GM13976 (cell line): ENCODE measurements at places on chromosomes 5 and 9.

DNA sequence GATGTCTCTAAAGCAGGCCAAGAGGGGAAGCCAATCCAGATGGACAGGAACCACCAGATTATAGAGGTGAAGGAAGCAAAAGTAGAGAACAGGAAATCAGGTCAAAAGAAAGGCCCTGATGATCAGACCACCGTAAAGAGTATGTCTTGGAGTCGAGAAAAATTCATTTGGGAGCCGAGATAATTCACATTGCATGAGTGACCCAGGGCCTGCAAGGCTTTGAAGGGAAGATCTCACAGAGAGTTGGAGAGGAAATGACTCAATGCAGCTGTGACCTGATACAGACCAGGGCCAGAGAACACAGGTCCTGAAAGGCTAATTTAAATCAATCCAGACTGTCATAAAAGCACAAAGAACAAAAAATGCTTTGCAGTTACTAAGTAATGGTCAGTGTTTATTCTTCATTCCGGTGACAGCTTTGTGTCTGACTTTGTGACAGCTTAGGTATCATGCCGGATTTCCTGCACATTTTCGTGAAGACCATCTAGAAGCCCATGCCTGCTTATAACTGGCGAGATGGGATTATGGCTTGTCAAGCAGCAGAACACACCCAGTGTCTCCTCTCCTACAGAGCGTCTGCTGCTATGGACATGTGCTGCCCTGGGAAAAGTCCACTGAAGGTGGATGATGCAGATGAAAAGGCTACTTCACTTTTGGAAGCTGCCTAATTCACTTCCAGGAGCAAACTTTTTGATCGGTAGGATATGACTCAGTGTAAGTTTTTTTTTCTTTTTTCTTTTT, 5.8 kb upstream of the ACTBL2 start:
- no peak for DNase-seq

DNA sequence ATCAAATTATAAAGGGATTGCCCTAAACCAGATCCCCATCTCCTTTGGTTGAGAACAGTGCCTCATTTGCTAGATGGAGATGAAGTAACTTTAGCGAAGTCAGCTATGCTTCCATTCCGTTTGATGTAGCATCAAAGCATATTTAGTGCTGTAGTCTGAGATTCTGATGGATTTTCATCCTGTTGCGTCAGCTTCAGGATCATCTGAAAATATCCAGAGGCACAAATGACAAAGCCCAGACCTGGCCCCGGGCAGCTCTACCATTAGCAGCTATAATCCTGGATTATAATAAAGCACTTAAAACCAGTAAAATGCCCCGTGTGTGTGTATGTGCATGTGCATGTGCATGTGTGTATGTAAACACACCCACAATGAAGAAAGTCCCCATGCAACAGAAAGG, 44.7 kb downstream of the ERAP1 start:
- no peak for DNase-seq

GRCh38 chr9:131986089-131986488, 93.6 kb downstream of the MED27 start:
- DNase-seq: no peak

DNA sequence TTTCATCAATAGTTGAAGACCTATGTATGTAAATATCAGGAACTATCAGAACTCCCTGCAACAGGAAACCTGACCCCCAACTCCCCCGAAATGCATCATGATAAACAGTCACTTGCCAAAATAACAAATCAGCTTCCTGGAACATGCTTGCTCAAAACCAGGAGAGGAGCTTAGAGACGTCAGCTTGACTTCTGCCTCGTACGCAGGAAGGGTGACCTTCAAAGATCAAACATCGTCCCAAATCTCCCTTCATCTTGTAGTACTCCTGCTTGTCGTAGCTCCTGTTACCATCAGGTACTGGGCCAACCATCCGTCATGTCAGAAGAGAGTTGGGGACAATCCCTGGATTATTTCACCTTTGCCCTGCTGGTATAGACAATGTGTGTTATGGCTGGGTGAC, 396.1 kb downstream of the GADD45G start:
- no peak for DNase-seq

DNA sequence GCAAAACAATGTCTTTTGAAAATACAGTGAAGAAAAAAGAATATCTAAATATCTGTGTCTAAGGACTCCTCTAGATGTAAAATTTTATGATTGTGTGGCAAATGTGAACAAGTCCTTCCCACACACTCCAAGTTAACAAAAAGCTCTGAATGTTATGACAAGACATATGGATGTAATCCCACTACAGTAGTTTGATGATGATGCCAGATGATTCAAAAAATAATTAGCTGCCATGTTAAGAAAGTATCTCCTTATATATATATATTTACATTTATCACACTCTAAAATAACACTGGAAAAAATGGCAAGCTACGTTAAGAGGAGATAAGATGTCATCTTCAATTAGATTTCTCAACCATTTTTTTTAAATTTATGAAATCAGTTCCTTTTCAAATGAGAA, 178.5 kb downstream of the NFIB start:
- no peak for DNase-seq

DNA sequence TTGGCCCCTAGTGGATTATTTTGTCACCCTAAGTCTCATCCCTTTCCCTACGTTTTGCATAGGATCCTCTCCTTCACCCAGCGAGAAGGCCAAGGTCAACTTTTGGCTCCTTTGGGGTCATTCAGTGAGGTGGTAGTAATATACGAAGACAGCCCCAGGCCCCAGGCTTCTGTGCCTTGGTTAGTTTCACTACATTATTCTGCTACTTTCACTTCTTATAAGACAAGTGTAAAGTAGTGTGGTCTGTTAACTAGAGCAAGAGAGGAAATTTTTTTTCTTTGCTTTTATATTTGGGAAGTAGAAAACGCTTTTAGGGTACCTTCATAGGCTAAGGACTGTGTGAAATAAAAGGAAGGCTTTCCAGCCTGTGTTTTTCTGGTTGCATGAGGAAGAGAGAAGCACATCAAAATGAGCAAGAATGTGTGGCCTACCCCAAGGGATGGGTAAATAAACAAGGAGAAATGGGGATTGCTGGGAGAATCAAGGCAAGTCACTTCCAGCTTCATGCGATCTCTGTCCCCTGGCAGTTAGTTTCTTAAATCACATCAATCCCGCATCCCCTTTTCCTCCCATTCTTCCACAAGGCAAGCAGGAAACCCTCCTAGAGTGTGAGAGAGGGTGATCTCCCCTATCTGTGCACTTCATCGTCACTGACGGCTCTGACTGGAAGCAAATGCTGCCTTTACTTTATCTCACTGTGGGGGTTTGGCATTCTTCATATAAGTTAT, 677.0 kb upstream of the WWC1 start:
- no peak for DNase-seq
